Natural killer cell (primary cell): ENCODE measurements at places on chromosomes 16 and 17. TPM values are rescaled to one million over a fixed set of nuclear protein-coding genes. Genes with fewer than 3 reads are reported as not detected.

The LRRC75A gene
- 3.0 TPM for total RNA-seq

The C16orf54 gene
- total RNA-seq: 172 TPM

- DNase-seq: no peak
These were observed 3.9 kb downstream of the SKAP1 start for GRCh38 chr17:48426019-48426665.

- no peak for DNase-seq
These were observed 223.9 kb downstream of the TANC2 start for GRCh38 chr17:63189930-63190329.

The RASD1 gene
- total RNA-seq: 2.4 TPM

GRCh38 chr17:65185668-65186382, 48.7 kb downstream of the RGS9 start:
- no peak for DNase-seq

GRCh38 chr17:38870259-38871165, 654 bp downstream of the LASP1 start:
- DNase-seq: peak; percentile 81

GRCh38 chr17:45104029-45104428, 28.3 kb downstream of the PLCD3 start:
- DNase-seq: no peak

DNA sequence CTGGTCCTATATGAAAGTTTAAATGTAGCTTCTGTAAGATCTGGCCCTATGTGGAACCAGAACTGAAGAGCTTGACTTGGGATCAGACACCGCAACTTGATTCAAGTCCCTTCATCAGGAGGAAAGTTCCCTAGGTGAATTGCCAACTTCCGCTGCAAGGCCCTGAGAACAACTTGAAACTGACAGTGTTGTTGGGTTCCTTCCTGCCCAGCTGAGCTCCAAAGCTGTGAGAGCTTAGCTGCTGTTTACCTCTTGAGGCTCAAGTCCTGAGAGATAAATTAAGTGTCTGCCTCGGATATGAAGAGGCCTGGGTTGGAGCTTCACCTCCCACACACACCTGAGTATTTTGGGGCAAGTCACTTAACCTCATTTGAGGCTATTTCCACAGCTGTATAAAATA, 44.7 kb downstream of the REXO5 start:
- no peak for DNase-seq

GRCh38 chr16:15032547-15033308, 23.1 kb downstream of the NTAN1 start:
- peak; percentile 59 for DNase-seq

The KRT12 gene
- total RNA-seq: not detected

- DNase-seq: no peak
These were observed 16.6 kb downstream of the KRT12 start for GRCh38 chr17:40850293-40850972.

The TVP23A gene
- not detected for total RNA-seq

DNA sequence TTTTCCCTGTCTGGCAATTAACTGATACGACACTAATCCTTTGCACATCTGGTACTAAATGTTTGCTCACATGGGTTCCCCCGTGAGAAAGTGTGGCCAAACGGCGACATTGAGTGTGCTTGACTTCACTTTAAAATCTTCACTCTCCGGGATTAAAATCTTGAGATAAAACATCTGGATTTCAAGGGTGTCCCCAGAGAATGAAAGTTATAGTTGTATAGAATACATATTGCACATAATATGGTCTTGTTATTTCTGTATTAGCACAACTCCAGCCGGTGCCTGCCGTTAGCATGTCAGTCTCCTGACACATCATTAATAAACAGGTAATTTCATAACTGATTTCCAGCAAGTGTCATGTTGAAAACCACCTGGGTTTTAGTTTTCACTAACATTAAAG, 749.0 kb upstream of the SOX9 start:
- DNase-seq: no peak

GRCh38 chr17:64277831-64278562, 14.9 kb upstream of the TEX2 start:
- DNase-seq: no peak

GRCh38 chr16:30131869-30132475, 9.0 kb upstream of the MAPK3 start:
- no peak for DNase-seq

- DNase-seq: peak; percentile 21
These were observed 1.5 kb upstream of the ALDH3A2 start for GRCh38 chr17:19646788-19647696.

The ACSM2A gene
- not detected for total RNA-seq

The MAF gene
- total RNA-seq: 24.0 TPM

GRCh38 chr17:6138761-6139446, 68.7 kb downstream of the WSCD1 start:
- no peak for DNase-seq

DNA sequence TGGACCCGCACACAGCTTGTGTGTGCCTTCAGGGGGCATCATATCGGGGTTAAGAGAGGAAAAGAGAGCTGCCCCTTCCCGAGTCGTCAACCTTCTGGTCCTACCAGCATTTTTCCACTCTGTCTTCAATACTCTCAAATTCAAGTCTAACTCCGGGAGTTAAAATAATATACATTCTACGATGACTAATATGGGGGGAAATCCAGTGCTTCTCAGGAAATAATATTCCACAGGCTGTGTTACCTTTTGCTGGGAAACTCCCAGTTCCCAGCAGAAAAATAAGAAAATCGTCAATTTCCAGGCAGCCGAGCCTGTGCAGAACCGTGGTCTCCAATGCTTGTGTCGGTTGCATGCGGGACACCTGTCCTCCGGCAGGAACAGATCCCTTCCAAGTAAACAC, 105.0 kb upstream of the FOXF1 start:
- DNase-seq: no peak

The PRR15L gene
- total RNA-seq: not detected

The KRTAP1-1 gene
- total RNA-seq: not detected

DNA sequence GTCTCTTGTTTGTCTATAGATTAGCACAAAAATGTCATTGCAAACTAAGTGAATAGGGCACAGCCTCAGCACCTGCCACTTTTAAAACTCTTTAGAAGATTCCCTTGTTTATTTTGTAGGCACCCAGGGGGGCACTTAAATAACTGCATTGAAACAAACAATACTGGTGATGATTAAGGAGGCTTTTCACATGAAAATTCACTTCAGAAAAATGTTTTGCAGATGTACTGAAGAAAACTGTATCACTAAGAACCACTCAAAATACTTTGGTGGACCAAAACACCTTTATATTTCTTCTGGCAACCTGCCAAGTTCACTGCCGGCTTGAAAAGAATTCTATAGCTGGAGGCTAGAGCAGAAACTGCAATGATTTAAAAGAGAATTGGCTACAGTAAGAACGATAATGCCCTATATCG, 281.5 kb downstream of the TOX3 start:
- DNase-seq: no peak

DNA sequence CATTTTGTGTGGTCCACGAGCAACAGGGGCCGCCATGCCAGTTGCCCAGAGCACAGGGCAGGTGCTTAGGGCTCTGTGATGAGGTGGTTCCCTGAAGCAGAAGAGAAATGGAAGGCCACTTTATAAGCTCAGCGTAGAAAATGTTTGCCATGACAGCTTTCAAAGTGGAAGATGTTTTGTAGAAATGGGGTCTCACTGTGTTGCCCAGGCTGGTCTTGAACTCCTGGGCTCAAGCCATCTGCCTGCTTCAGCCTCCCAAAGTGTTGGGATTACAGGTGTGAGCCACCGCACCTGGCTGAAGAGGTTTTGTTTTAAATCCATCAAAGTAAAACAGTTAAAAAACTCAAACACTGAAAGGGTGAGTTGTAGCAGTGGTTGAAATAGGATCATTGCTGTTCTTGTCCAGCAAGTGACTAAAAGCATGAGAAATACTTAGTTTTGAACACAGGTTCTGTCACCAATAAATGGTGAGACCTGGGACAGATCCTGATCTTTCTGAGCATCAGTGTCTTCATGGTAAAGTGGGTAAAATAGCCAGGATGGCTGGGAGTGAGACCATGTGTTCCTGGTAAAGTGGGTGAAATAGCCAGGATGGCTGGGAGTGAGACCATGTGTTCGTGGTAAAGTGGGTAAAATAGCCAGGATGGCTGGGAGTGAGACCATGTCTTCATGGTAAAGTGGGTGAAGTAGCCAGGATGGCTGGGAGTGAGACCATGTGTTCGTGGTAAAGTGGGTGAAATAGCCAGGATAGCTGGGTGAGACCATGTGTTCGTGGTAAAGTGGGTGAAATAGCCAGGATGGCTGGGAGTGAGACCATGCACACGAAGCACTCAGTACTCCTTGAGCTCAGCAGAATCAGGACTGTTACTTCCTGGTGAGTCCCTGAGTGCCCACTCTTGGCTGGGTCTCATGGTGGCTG, 46.0 kb downstream of the BANP start:
- no peak for DNase-seq

GRCh38 chr17:4548061-4548461, 7.1 kb downstream of the MYBBP1A start:
- DNase-seq: no peak

The ARL5C gene
- total RNA-seq: 0.33 TPM

The BRICD5 gene
- total RNA-seq: 5.2 TPM

- no peak for DNase-seq
These were observed 135.7 kb downstream of the PRKCA start for GRCh38 chr17:66438101-66438500.

GRCh38 chr17:77366558-77367245, 225.9 kb downstream of the SEC14L1 start:
- DNase-seq: no peak

DNA sequence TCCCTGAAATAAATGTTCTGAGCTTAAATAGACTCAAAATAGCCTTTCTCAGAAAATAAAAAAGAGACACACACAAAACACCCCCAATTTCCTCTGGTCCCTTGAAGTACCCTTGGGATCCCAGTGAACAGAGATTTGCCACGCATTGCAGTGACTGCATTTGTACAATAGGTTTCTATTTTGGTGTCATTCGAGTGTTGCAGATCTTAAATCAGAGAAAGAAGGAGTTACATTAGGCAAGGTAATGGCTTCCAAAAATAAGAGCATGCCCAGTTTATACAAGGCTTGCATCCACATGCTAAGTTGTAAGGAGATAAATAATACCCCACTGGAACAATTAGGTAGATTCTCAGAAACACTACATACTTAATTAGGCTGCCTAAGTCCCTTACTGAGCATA, 2.2 kb downstream of the TOX3 start:
- no peak for DNase-seq

- DNase-seq: no peak
These were observed 39.8 kb downstream of the MAP1LC3B start for GRCh38 chr16:87431926-87432325.

GRCh38 chr16:4057439-4057877, 58.8 kb downstream of the ADCY9 start:
- no peak for DNase-seq

- DNase-seq: no peak
These were observed 9.5 kb upstream of the KSR1 start for GRCh38 chr17:27446569-27447301.
